ENCODE measurements at places on chromosomes 12 and 14.

- DNase-seq, result no peak
Measured at GRCh38 chr14:66056926-66057552, 429.1 kb upstream of the CCDC196 start.

GRCh38 chr12:26940516-26941214 is 2.4 kb downstream of the FGFR1OP2 start:
- no peak for DNase-seq

DNA sequence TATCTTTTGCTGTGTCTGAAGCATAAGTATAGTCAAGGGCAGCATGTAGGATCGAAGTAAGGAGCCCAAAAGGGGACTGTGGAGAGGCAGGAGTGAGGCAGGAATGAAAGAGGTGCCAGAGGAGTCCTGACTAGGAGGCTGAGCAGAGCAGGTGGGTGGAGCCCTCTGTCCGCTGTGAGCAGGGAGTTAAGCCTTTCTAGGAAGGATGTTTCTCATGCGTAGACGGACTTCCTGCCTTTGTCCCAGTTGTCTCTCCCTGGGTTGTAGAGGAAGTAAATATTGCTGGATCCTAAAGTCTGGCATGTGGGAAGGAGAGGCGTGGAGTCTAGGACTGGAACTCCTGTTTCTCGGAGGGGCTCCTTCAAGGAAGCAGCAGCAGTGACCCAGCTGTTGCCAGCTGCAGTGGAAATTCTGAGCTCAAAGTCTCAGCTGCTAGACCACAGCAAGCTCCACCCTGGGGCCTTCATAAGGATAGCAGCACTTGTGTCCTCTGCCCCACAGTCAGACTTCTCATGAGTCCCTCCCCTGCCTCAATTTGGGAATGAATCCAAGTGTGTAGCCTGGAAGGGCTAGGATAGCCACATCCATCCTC is 44.0 kb downstream of the RBMS2 start:
- DNase-seq, result no peak

GRCh38 chr14:25090256-25090655 is 40.3 kb upstream of the STXBP6 start:
- DNase-seq, result no peak

GRCh38 chr12:21336656-21337055 is 1.9 kb upstream of the SLCO1A2 start:
- peak; percentile 83 for DNase-seq

GRCh38 chr14:37546621-37547447 is 48.2 kb downstream of the FOXA1 start:
- no peak for DNase-seq

DNA sequence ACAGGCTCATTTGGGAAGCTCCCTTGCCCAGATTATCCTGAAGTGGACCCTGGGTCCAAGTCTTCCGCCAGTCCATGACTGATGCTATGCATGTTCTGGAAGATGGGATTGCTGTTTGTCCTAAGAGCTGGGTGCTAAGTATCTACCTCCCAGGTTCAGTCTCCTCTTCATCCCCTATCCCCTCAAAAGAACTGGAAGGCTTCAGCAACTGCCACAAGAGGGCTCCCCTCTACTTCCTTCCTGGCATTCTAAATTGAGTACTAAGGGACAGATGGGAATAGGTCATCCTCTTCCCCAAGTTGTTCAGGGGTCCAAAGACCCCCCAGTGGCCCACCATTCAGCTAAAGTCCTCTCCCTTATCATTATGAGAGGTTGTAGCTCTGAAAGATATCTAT is 9.0 kb upstream of the FKBP11 start:
- no peak for DNase-seq

GRCh38 chr12:132487311-132487741 is 2.6 kb upstream of the FBRSL1 start:
- DNase-seq, result no peak

All from midbrain (tissue), 1 donor.